ENCODE measurements at places on chromosomes 3 and 15.

- no peak for DNase-seq
Observed at GRCh38 chr3:195025884-195026200, 245.1 kb downstream of the XXYLT1 start.

- DNase-seq = no peak
Observed at GRCh38 chr3:124619887-124620599, 110.2 kb upstream of the UMPS start.

- DNase-seq = no peak
Observed at GRCh38 chr15:42035435-42035761, 14.6 kb upstream of the PLA2G4E start.

DNA sequence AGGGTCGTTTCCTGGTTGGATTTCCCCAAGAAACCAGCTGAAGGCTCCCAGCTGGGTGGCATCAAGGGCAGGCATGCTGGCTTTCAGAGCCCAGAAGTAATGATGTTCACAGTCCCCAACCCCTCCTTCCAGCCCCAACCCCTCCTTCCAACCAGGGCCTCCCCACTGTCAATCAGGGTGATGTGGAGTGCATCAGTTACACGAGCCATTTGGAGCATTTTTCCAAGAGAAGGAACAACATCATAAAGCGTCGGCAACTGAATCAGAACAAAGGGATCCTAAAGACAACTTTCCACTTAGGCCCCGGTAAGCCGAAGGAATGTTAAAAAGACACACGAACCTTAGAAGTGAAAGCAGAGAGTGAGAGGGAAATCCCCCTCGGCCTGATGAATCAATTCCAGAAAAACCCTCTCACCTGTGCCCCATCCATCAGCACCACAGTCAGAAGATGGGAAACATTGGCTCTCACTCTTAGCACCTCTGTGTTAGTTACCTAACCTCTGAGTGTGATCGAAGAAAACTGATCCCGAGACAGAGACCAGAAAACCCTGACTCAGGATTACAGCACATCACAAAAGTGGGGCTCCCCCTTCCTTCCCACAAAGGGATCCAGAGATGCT lies 101.2 kb upstream of the WNT5A start:
- no peak for DNase-seq

DNA sequence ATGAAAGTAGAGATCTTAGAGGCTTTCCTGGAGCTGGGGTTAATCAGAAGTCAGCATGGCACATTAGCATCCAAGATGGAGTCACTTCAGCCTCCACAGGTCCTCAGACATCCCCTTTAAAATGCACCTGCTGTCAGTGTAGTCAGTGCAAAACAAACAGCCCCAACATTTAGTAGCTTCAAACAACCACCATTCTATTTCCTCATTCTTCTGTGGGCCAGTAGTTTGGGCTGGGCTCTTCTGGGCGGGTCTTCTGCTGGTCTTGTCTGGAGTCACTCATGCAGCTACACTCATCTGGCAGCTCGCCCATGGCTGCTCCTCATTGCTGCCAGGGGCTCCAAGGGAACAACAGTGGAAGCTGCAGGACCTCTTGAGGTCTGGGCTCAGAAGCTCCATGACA lies 99.9 kb downstream of the TLE3 start:
- peak; percentile 63 for DNase-seq

GRCh38 chr3:45128950-45129349 lies 17.2 kb downstream of the CDCP1 start:
- no peak for DNase-seq

DNA sequence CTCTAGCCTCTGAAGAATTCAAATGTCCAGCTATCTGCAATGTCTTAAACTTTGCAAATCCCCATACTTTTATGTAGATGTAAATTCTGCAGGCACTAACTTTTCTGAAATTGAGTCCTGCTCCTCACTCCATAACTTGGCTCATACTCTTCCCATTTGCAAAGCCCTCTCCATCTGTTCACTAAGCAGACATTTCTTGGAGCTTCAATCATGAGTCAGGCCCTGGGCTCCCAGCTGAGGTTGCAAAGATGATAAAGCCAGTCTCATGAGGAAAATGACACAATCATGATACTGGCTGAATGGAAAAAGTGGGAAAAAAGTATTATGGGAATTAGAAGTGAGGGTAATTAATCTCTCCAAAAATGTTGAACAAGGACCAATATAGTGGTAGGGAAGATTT lies 507.6 kb downstream of the NR2F2 start:
- DNase-seq = no peak

DNA sequence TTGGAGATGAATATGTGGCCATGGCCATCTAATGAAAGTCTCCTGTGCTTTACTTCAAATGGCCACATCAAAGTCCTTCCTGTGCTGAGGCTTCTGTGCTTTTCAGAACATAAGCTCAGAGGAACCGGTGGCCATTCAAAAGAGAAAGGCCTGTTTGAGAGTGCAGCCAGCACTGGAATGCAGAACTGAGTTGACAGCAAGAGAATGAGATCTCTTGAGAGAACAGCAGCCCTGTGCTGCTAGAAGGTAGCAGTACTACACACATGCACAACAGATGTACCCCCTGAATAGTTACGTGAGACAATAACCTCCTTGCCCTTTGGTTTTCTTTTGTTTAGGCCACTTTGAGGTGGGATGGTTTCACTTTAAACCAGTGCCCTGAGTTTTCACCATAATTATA lies 292.5 kb downstream of the PTPRG start:
- DNase-seq = no peak

DNA sequence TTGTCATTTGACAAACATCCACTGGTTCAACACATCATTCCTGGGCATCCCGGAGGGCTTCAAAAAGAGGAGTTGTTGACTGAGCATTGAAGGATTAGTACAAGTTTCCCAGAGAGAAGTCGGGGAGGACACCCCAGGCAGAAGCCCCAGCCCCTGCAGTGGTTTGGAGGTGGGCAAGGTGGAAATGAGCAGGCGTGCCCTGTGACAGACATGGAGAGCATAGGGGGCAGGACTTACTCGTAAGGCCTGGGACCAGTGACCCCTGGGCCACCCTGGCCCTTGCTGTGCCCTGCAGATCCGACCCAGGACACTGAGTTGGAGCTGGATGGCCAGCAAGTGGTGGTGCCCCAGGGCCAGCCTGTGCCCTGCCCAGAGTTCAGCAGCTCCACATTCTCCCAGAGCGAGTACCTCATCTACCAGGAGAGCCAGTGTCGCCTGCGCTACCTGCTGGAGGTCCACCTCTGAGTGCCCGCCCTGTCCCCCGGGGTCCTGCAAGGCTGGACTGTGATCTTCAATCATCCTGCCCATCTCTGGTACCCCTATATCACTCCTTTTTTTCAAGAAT lies 5.9 kb downstream of the PARP3 start:
- DNase-seq = no peak

- DNase-seq = peak; percentile 48
Observed at GRCh38 chr3:191761906-191762305, 300.9 kb downstream of the PYDC2 start.

DNA sequence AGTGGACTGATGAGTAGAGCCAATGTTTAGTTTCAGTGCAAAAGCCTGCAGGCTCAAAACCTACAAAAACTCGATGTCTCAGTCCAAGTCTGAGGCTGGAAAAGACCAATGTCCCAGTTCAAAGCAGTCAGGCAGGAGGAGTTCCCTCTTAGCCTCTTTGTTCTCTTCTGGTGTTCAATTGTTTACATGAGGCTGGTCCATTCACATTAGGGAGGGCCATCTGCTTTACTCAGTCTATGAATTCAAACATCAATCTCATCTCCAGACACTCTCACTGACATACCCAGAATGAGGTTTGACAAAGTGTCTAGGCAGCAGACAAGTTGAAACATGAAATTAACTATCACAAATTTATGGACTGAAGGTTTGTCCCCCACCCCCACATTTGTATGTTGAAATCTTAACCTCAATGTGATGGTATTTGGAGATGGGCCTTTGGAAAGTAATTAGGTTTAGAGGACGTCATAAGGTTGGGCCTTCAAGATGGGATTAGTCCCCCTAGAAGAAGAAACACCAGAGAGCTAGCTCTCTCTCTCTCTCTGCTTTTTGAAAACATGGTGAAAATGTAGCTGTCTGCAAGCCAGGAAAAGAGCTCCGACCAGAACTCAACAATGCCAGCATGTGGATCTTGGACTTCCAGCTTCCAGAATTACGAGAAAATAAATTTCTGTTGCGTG lies 438.5 kb upstream of the RGMA start:
- peak; percentile 72 for DNase-seq

DNA sequence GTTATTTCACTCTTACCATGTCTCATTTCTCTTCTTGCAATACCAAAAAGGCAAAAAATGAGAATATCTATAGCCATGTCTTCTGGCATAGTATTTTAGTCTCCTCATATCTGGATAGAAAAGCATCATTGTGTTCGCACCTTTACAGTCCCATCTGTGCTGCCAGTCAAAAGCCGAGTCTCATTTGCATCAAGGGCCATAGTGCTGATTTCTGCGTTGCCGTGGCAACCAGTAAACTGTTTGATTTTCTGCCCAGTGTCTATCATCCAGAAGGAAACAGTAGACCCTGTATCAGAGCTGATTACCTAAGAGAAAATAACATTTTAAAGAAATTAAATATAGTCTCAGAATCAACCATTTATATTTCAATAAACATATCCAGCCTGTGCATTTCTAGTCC lies 86.1 kb upstream of the SERPINI2 start:
- DNase-seq = no peak

DNA sequence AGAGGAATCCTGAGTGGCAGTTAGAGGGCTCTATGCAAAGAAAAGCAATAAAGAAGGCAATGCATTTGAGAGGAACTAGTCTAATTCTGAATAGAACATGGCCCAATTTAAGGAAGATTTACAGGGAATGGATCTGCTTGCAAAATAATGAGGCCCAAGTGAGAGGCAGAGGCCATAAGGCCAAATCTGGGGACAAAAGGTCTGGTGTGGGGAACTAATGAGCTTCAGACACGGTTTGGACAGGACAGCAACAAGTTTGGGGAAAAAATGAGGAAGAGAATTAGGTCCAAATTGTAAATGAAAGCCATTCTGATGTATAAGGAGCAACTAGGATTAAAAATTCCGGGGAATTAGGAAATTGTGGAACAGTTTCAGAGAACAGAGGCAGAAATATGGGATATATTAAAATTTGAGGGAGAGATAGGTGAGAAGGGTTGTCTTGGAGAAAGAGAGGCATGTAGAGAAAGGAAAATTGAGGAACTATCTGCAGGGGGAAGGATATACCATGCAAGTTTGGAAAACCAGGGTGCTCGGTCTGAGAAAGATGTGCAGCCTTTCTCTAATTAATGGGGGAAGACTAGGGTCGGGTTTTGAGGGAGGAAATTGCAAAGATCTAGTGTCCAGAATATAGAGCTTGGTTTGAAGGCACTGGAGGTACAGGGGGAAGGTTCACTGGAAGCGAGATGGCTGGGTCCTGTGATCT lies 73.8 kb downstream of the RBPMS2 start:
- DNase-seq = no peak

GRCh38 chr3:115246461-115247020 lies 99.5 kb upstream of the ZBTB20 start:
- no peak for DNase-seq

DNA sequence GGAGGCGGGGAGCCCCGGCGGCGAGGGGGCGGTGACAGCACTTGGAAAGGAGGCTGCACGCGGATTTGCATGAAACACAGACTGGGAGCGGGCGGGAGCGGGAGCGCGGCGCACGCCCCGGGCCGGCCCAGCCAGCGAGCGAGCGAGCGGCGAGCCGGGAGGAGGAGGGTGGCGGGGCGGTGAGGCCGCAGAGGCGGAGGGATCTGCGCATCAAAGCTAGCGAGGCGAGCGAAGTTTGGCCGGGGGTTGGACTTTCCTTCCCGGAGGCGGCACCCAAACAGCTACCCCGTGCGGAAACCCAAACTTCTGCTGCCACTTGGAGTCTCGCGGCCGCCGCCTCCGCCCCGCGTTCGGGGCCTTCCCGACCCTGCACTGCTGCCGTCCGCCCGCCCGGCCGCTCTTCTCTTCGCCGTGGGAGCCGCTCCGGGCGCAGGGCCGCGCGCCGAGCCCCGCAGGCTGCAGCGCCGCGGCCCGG lies at the start of gene SMAD3:
SMAD3 (plus strand) TSS at position 72 of the 475 bp plus-strand sequence. CDS start 553 bp downstream, outside the sequence.
- peak; percentile 73 for DNase-seq

DNA sequence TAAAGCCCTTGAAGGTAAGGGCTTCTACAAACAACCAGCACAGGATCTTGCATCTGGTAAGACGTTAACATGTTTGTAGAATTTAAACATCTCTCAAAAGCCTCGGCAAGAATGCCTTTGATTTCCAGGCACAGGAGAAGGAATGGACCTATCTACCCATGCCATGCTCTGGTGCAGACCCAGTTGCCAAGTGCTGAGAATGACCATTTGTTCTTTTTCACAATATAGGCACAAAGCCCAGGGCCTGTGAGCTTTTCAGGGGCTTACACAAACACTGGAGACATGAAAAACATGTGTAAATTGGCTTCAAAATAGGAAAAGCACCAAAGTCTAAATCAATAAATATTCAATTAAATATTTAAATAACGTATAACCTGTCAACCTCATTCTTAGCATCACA lies 266.9 kb upstream of the TTC14 start:
- no peak for DNase-seq

GRCh38 chr3:74442068-74442467 lies 172.4 kb downstream of the CNTN3 start:
- no peak for DNase-seq

- DNase-seq = no peak
Observed at GRCh38 chr3:194079702-194080172, 56.2 kb upstream of the HES1 start.

DNA sequence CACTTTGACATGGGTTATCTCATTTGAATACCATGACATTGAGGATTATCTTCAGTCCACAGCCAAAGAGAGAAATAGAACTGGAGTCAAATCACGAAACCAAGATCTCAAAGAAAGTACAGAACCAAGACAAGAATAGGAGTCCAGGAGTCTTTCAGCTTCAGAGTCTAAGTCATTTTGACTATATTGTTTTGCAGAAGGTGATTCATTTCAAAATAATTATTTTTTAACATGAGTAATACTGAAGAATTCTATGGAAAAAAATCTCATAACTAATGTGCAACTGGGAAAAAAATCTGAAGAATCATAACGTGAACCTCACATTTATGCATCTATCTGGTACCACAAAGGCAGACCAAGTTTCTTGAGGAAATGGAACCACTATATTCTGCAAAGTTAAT lies 60.3 kb downstream of the UBE3A start:
- DNase-seq = no peak

DNA sequence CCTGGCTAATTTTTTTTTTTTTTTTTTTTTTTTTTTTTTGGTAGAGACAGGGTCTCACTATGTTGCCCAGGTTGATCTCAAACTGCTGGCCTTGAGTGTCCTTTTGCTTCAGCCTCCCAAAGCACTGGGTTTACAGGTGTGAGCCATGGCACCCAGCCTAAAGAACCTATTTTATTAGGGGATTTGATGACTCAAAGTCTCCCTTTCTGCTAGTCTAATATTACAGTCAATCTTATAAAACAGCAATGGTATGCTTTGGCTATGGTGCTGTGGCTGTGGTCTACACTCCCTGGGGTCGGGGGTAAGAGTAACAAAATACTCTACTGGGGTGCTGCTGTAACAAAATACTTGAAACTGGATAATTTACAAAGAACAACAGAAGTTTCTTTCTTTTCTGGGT lies 44.8 kb downstream of the ZNF589 start:
- DNase-seq = no peak
